ENCODE measurements at places on chromosomes 7 and 10.

DNA sequence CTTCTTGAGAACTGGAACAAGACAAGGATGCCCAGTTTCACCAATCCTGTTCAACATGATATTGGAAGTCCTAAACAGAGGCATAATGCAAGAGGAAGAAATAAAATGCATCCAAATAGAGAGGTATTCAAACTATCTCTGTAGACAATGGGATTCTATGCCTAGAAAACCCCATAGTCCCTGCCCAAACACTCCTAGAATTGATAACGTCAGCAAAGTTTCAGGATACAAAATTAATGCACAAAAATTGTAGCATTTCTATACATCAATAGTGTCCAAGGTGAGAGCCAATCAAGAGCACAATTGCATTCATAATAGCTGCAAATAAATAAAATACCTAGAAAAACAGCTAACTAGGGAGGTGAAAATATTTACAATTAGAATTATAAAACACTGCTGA, 72.5 kb downstream of the PCDH15 start:
- no peaks in the 10 kb centered on the region for H3K36me3 ChIP-seq
- H3K4me3 ChIP-seq: no peak overlapping the region
- no peak overlapping the region for H3K27ac ChIP-seq
- no peak for DNase-seq

- H3K27ac ChIP-seq: no peak overlapping the region
- no peak for DNase-seq
- no peaks in the 10 kb centered on the region for H3K36me3 ChIP-seq
- H3K4me1 ChIP-seq: no peaks in the 10 kb centered on the region
- no peak overlapping the region for H3K4me3 ChIP-seq
Measured at GRCh38 chr10:78451592-78451991, 417.9 kb downstream of the RPS24 start.

DNA sequence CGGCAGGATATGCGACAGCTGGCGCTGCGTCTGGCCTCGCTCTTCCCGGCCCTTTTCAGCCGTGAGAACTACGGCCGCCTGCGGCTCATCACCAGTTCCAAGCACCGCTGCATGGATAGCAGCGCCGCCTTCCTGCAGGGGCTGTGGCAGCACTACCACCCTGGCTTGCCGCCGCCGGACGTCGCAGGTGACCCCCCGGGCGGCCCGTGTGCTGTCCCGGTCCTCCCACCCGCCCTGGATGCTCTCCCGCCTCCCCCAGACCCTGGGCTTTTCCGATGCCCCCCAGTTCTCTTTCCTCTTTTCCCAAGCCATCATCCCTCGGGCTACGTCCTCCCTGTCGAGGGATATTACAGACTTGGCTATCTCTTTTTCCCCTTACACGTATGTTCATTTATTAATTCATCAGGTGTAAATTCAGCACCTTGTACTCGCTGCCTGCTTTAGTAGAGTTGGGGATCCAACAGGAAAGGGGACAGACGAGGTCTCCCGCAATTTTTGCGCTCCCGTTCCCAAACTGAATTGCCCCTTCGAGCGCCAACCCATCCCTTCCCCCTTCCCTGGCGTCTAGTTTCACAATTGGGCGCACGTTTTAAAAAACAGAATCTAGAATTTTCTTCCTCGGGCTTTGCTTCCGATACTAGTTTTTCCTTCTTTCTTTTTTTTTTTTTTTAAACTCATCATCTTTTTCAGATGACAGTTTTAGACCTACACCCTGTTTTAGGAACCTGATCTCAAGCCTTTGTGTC, 846 bp downstream of the MINPP1 start:
- no peaks in the 10 kb centered on the region for H3K27me3 ChIP-seq
- DNase-seq: peak; percentile 78
- H3K36me3 ChIP-seq: no peaks in the 10 kb centered on the region
- H3K27ac ChIP-seq: peak overlapping the region; percentile 41
- H3K4me3 ChIP-seq: peak overlapping the region; percentile 92

- no peak overlapping the region for H3K4me3 ChIP-seq
- DNase-seq: no peak
- no peaks in the 10 kb centered on the region for H3K36me3 ChIP-seq
- H3K4me1 ChIP-seq: no peaks in the 10 kb centered on the region
- H3K27me3 ChIP-seq: no peaks in the 10 kb centered on the region
- H3K27ac ChIP-seq: no peak overlapping the region
Measured at GRCh38 chr10:48519481-48520183, 85.2 kb downstream of the ARHGAP22 start.

DNA sequence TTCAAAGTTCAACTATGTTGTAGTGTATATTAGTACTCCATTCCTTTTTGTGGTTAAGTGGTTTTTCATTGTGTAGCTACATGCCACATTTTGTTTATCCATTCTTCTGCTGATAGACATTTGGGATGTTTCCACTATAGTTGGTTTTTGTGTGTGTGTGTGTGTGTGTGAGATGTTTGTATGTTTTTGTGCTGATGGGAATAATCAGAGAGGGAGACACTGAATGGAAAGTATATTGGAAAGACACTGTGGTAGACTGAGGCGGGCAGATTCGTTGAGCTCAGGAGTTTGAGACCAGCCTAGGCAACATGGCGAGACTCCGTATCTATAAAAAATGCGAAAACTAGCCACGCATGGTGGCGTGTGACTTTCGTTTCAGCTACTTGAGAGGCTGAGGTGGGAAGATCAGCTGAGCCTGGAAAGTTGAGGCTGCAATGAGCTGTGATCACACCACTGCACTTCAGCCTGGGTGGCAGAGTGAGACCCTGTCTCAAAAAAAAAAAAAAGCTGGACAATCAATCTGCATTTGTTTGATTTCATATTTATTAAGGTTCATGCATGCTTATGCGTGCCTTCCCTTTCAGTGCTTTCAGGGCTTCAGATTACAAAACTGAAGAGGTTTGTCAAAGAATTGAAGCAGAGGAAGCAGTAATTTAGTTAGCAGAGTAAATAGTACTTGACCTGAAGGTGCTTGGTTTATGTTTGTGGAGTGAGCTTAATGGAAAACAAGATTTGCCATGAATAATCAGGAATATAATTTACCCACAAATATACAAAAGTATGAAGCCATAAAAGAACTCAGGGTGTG, 14.7 kb downstream of the SEC24C start:
- peaks cover 73% of the 10 kb centered on the region for H3K36me3 ChIP-seq
- peak overlapping the region; percentile 34 for H3K27ac ChIP-seq
- no peaks in the 10 kb centered on the region for H3K27me3 ChIP-seq
- no peak overlapping the region for H3K4me3 ChIP-seq
- H3K4me1 ChIP-seq: no peaks in the 10 kb centered on the region

GRCh38 chr7:44376429-44377133, 51.2 kb upstream of the CAMK2B start:
- H3K27me3 ChIP-seq: no peaks in the 10 kb centered on the region
- no peak for DNase-seq
- H3K27ac ChIP-seq: no peak overlapping the region
- H3K4me1 ChIP-seq: no peaks in the 10 kb centered on the region

DNA sequence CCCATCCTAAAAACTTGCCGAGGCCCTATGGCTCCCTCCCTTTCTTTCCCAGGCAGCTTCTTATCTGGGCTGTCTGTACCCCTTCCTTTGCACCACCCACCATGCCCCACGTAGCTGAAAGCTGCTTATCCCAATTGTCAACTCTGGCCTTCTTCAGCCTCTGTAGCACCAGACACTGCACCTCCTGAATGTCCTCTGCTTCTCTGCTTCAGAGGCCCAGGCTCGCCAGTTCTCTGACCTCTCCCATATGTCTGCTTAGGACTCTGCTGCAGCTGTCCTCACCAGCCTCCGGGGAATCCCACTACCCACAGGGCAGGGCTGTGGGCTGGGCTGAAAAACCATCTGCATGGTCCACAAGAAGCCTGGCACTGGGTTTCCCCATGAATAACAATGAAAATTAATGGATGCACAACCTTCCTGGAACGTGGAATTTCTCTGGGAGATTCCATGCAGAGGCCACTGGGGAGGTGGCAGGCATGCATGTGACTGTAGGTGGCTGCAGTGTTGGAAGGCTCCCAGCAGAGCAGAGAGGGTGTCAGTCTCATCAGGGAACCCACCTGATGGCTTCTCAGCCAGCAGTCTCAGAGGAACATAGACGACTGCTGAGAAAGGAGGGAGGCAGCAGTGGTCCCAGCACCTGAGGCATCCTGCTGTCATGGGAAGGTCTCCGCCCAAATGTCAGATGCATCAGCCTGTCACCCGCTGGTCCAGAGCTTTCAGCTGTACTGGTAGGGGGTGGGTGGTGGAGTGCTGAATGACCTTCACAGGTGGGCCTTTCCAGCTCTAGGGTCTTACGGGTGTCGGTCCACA, 16.8 kb upstream of the SH2D4B start:
- H3K27me3 ChIP-seq: no peaks in the 10 kb centered on the region
- no peak overlapping the region for H3K4me3 ChIP-seq
- H3K27ac ChIP-seq: no peak overlapping the region
- no peaks in the 10 kb centered on the region for H3K4me1 ChIP-seq
- DNase-seq: peak; percentile 42

DNA sequence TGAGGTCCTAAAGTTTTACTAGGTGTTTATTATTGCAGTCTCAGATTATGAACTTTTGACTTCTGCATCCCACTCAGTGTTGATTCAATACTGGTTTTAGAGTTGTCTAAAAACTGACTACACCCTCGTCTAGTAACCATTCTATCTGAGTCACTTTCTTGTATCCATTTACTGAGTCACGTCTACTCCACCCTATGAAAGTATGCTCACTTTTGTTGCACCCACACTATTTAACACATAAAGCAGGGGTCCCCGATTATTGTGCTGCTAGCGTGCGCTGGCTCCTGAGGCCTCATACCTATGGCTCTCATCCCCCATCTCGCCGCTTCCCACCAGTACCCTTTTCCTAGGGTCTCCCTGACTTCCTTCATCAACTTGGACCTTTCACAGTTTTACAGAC, 2.0 kb downstream of the SAMD9 start:
- H3K36me3 ChIP-seq: no peaks in the 10 kb centered on the region
- peaks cover 8% of the 10 kb centered on the region for H3K4me1 ChIP-seq
- H3K27ac ChIP-seq: no peak overlapping the region
- DNase-seq: no peak
- no peaks in the 10 kb centered on the region for H3K27me3 ChIP-seq

DNA sequence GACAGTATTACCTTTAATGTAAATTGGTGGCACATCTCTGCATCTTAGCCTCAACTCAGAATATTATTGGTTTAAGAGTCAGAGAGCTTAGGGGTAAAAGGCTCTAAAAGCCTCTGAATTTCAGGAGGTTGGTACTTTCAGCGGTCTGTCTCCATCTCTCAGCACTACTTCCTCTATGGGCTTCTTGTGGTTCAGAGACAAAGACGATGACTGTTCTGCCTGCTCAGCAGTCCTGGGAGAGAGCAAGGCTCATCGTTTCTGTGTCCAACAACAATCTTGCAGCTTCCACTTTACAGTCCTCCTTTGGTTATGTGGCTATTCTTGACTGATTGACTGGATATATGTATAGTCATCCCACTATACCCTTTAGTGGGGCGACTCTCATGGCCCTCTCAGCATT, 394.7 kb downstream of the AUTS2 start:
- H3K27ac ChIP-seq: no peak overlapping the region
- no peaks in the 10 kb centered on the region for H3K27me3 ChIP-seq
- no peaks in the 10 kb centered on the region for H3K36me3 ChIP-seq
- no peak overlapping the region for H3K4me3 ChIP-seq

DNA sequence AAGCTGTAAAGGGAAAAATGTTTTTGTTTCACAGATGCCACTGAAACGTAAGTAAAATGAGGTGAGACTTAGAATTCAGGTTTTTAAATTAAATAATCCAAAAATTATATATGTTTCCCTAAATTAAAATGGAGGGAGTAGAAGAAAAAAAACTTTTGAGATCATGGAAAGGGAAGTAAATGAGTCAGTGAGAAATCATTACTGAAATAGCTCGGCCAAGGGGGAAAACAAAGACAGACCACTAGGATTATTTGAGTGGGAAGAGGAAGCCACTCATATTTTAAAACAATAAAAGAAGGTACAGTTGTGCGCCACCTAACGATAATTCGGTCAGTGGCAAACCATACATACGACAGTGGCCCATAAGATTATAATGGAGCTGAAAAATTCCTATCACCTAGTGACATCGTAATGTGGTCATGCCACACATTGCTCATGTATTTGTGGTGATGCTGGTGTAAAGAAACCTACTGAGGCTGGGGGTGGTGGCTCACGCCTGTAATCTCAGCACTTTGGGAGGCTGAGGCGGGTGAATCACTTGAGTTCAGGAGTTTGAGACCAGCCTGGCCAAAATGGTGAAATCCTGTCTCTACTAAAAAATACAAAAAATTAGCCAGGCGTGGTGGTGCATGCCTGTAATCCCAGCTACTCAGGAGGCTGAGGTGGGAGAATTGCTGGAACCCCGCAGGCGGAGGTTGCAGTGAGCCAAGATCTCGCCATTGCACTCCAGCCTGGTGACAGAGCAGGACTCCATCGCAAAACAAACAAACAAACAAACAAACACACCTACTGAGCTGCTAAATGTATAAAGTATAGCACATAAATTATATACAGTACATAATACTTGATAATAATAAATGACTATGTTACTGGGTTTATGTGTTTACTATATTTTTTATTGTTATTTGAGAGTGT, 64.7 kb downstream of the MKX start:
- no peak overlapping the region for H3K4me3 ChIP-seq
- no peaks in the 10 kb centered on the region for H3K27me3 ChIP-seq
- no peaks in the 10 kb centered on the region for H3K4me1 ChIP-seq
- DNase-seq: no peak
- no peak overlapping the region for H3K27ac ChIP-seq

DNA sequence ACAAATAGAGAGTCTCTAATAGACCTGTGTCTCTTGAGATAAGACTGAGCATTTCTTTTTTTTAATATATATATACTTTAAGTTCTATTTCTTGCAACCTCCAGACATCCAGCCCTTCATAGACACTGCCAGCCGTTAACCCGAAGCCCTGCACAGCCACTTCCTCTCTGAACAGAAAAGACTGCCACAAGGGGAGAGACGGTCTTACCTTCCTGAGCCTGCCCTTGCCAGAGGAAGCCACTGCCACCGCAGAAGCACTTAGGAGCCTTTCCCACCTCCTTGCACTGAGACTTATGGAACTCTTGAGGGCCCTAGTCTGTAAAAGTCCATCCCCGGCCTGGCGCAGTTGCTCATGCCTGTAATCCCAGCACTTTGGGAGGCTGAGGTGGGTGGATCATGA, 31.8 kb upstream of the PRSS1 start:
- H3K36me3 ChIP-seq: no peaks in the 10 kb centered on the region
- no peak overlapping the region for H3K27ac ChIP-seq
- H3K4me1 ChIP-seq: no peaks in the 10 kb centered on the region
- no peaks in the 10 kb centered on the region for H3K27me3 ChIP-seq

DNA sequence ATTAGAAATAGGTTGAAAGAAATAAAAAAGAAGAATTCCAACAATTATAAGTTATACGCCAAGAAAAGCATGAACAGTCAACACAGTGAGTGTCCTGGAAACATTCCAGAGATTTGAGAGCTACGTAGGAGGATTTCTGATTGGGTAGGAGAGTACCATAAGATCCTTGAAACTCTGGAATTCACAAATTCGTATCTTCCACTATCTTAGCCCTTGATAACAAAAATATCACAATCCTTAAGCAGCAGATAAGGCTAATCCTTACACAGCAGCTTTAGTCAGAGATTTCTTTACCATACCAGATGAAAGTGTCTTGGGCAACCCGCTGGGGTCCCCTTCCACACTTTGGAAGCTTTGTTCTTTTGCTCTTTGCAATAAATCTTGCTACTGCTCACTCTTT, 8.2 kb downstream of the TPK1 start:
- DNase-seq: no peak
- H3K27ac ChIP-seq: no peak overlapping the region
- no peaks in the 10 kb centered on the region for H3K4me1 ChIP-seq
- H3K27me3 ChIP-seq: no peaks in the 10 kb centered on the region
- H3K4me3 ChIP-seq: no peak overlapping the region
